Midbrain (tissue), 1 donor: ENCODE measurements at places on chromosomes 11 and 22.

DNA sequence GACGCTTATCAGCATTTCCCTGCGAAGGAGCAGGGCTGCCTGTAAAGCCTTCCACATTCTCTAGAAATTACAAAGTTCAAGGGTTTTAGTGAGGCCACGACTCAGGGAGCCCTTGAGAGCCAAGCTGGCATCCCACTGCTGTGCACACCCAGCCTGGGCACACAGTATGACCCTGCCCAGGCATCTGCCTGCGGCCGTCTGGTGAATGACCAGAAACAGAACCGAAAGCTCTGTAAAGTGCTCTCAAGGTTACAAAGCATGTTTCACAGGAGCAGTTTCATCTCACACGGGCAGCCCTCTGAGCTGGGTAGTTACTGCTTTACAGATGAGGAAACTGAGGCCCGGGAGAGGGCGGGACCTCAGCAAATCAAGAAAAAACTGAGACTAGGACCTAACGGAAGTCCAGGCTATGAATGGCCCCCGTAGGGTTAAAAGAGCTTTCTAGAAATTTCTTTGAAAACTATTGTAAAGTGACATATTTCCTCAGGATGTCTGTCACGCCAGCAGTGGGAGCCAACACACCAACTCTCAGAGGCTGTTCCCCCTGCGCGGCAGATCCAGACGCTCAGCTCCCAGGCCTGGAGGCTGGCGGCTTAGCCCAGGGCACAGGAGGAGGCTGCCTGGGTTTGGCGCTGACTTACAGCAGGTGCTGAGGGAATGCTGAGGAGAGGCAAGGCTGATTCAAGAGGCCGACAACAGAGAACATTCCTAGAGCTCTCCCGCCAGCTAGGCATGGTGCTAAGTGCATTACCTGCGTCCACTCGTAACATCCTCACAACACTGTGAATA lies 7.7 kb upstream of the TCF20 start:
- no peak for DNase-seq

- DNase-seq, result no peak
Measured at GRCh38 chr11:84648471-84648870, 978.7 kb downstream of the DLG2 start.

GRCh38 chr11:14179116-14179820 lies 179.7 kb downstream of the RRAS2 start:
- no peak for DNase-seq

DNA sequence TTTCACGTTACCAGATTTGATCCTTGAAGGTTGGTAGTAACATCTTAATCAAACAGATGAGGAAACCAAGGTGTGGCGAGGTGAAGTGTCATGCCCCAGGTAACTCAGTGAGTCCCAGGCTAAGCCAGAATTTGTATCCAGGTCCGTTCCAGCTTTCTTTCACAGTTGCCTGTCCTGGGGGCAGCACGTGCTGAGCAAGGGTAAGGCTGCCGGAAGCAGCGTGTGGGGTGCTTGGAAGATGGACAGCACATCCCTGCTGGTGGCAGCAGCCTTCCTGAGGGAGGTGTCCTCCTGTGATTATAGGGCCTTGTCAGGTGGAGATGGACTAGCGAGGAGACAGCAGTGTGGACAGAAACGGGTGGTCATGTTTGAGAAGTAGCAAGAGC lies 50.9 kb downstream of the TRIOBP start:
- no peak for DNase-seq

DNA sequence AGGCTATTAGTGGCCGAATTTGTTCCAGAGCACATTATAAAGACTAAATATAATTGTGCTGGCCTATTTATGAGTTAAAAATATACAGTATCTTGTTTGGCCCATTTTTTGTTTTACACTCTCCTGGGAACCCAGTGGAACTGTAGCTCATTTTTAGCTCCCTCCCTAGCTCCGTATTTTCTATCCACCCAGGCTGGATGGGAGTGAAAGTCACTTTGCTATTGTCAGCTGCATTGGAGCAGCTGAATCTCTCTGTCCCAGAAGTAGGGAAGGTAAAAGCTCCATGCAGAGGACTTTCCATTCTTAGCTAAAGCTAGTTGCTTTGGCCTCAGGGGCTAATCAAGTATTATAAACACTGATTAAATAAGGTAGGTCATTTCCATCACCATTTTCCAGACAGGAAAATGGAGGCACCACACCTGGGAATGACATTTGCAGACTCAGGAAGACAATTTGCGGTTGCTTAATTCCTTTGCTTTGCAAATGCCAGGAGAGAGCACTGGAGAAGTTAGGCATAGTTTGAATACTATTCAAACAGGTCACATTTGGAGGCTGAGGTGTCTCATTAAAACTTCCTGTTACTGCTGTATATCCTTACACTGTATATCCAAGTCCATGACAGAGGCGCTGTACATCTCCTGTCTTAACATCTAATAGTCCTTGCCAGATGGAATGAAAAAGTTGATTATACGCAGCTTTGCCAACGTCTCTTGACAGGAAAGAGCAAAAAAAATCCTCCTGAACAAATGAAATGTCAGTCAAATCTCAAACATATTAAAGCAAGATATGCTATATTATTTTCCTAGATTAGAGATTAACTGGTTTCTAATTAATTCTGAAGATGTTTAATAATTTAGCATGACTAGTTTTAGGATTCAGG lies 338.1 kb upstream of the KIRREL3 start:
- no peak for DNase-seq
